ENCODE measurements at places on chromosomes 5 and 9. TPM values are rescaled to one million over a fixed set of nuclear protein-coding genes. Genes with fewer than 3 reads are reported as not detected.

CDHR2 gene
- not detected for total RNA-seq

TSSK1B gene
- 0.46 TPM for total RNA-seq

HSD17B3 gene
- total RNA-seq, result not detected

NEK6 gene
- 83.1 TPM for total RNA-seq

CCNH gene
- total RNA-seq, result 49.8 TPM

FAM120A gene
- 138 TPM for total RNA-seq

PCDHA9 gene
- 0.07 TPM for total RNA-seq

ALAD gene
- total RNA-seq, result 48.6 TPM

LHX3 gene
- not detected for total RNA-seq

DCTN3 gene
- total RNA-seq, result 67.4 TPM

PCDHGA2 gene
- 2.8 TPM for total RNA-seq

MYORG gene
- total RNA-seq, result 2.2 TPM

SEMA4D gene
- total RNA-seq, result 0.78 TPM

PCDHB9 gene
- 0.40 TPM for total RNA-seq

PCDH12 gene
- total RNA-seq, result 0.46 TPM

TBC1D2 gene
- 17.6 TPM for total RNA-seq

PCDHAC2 gene
- 1.3 TPM for total RNA-seq

FAXDC2 gene
- total RNA-seq, result 4.3 TPM

CLIC3 gene
- 2.9 TPM for total RNA-seq

RNF145 gene
- 78.3 TPM for total RNA-seq

PFN3 gene
- not detected for total RNA-seq

ROPN1L gene
- total RNA-seq, result 0.36 TPM

ACTL7A gene
- total RNA-seq, result not detected

RAD50 gene
- 29.7 TPM for total RNA-seq
